ENCODE measurements at places on chromosomes 3 and 15. TPM values are rescaled to one million over a fixed set of nuclear protein-coding genes. Genes with fewer than 3 reads are reported as not detected.

- H3K27me3 ChIP-seq = no peaks in the 10 kb centered on the region
- no peak for DNase-seq
- H3K4me1 ChIP-seq = no peaks in the 10 kb centered on the region
- H3K4me3 ChIP-seq = no peak overlapping the region
- H3K36me3 ChIP-seq = no peaks in the 10 kb centered on the region
Observed at GRCh38 chr3:153429821-153430220, 267.8 kb downstream of the RAP2B start.

DNA sequence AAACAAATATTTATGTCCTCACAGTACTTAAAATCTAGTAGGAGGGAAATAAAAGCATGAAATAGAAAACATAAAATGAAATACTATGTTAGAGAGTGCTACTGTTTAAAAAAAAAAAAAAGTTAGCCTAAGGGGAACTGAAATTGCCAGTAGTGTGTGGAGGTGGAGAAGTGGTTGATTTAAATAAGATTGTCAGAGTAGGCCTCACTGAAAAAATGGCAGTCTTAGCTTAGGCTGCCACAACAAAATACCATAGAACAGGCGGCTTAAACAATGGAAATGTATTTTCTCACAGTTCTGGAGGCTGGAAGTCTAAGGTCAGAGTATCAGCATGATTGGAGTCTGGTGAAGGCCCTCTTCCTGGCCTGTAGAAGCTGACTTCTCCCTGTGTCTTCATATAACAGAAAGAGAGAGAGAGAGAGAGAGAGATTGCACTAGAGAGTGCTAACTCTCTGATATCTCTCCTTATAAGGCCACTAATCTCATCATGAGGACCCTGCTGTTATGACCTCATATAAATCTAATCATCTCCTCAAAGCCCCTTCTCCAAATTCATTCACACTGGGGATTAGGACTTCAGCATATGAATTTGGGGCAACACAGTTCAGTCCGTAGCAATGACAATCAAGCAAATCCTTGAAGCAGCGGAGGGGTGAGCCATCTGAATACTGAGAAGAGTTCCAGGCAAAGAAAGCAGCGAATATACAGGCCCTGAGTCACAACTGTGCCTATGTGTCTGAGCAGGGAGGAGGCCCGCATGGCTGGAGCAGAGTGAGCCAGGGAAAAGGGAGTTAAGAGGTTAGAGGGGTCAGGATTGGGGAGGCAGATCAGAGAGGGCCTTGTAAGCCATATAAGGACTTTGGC, 23.6 kb upstream of the LRRC34 start:
- no peaks in the 10 kb centered on the region for H3K27me3 ChIP-seq
- peak; percentile 77 for DNase-seq
- no peak overlapping the region for H3K4me3 ChIP-seq
- peak overlapping the region; percentile 91 for H3K27ac ChIP-seq
- no peaks in the 10 kb centered on the region for H3K36me3 ChIP-seq
- H3K4me1 ChIP-seq = peaks cover 35% of the 10 kb centered on the region

GRCh38 chr3:151787626-151788025, 26.3 kb upstream of the AADAC start:
- no peaks in the 10 kb centered on the region for H3K4me1 ChIP-seq
- H3K27me3 ChIP-seq = no peaks in the 10 kb centered on the region
- H3K4me3 ChIP-seq = no peak overlapping the region
- no peak overlapping the region for H3K27ac ChIP-seq
- no peaks in the 10 kb centered on the region for H3K36me3 ChIP-seq
- no peak for DNase-seq

DNA sequence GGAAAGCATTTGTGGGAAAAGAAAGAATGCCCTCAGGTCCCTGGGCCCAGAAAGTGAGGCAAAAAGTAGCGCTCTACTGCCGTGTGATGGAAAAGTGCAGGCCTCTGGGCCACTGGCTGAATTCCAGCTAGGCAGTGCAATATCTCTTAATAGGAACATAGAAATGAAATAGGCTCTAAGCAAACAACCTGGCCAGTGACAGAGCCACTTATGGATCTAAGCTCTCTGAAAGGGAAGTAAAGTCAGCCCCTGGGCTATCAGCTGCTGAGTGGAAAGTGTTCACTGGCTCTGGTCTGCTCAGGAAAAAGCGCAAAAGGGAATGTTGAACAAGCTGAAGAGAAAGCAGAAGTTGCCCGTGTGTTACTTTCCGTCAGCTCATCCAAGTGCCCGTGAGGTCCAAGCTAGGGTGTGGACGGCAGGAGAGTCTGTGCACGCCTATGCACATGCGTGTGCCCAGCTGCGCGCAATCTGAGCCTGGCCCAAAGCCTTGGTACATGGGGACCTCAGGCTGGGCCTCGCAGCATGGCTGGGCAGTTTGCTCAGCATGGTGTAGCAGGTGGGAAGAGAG, 74.0 kb upstream of the RAD18 start:
- H3K27ac ChIP-seq = no peak overlapping the region
- H3K27me3 ChIP-seq = peaks cover 2% of the 10 kb centered on the region
- H3K36me3 ChIP-seq = no peaks in the 10 kb centered on the region
- H3K4me1 ChIP-seq = no peaks in the 10 kb centered on the region

GRCh38 chr3:8778475-8778874, 9.1 kb upstream of the OXTR start:
- H3K27ac ChIP-seq = no peak overlapping the region
- no peak overlapping the region for H3K4me3 ChIP-seq
- H3K27me3 ChIP-seq = no peaks in the 10 kb centered on the region
- no peaks in the 10 kb centered on the region for H3K4me1 ChIP-seq
- H3K36me3 ChIP-seq = no peaks in the 10 kb centered on the region
- no peak for DNase-seq

DNA sequence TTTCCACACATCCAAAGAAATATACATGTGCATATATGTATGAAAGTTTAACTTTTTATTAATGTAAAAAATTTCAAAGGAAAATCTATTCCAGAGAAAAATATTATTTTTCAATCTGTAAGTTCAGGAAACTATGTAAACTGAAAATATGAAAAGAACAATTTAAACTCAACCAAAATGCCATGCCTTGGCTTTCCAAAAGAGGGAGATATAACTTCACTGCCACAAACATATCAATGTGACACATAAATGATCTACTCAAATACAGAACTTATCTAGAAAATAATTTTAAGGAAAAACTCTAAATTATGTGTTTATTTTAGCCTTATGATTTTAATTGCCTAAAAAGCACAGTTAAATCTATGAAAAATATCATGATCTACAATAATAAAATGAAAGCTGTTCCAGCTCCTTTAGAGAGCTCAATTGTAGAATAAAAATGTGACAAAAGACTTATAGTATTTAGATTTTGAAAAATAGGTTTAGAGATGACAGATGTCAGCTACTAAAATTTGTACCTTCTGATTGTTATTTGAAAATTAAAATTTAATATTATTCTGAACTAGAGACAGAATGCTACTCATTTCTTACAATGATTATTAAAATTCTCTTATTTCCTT, 94.8 kb downstream of the GBE1 start:
- peaks cover 3% of the 10 kb centered on the region for H3K36me3 ChIP-seq
- H3K4me1 ChIP-seq = no peaks in the 10 kb centered on the region
- peak; percentile 8 for DNase-seq
- H3K27ac ChIP-seq = no peak overlapping the region

GRCh38 chr3:124837065-124837464, 50.1 kb downstream of the ITGB5 start:
- H3K27ac ChIP-seq = no peak overlapping the region
- H3K4me1 ChIP-seq = peaks cover 6% of the 10 kb centered on the region
- no peaks in the 10 kb centered on the region for H3K36me3 ChIP-seq

- H3K36me3 ChIP-seq = peaks cover 11% of the 10 kb centered on the region
- H3K27me3 ChIP-seq = no peaks in the 10 kb centered on the region
- no peak for DNase-seq
Observed at GRCh38 chr3:183725387-183725786, 27.8 kb downstream of the YEATS2 start.

The SCN5A gene
- total RNA-seq = 0.20 TPM

The C3orf80 gene
- total RNA-seq = not detected

The SLC9C1 gene
- 0.49 TPM for total RNA-seq

The PATL2 gene
- total RNA-seq = 60.5 TPM

The C3orf85 gene
- not detected for total RNA-seq

The CPLX3 gene
- not detected for total RNA-seq

The SNX22 gene
- 43.0 TPM for total RNA-seq

The CHDH gene
- 0.37 TPM for total RNA-seq

The EPHB3 gene
- total RNA-seq = not detected

Measured in B cell (primary cell).